ENCODE measurements at places on chromosomes 12 and 14.

DNA sequence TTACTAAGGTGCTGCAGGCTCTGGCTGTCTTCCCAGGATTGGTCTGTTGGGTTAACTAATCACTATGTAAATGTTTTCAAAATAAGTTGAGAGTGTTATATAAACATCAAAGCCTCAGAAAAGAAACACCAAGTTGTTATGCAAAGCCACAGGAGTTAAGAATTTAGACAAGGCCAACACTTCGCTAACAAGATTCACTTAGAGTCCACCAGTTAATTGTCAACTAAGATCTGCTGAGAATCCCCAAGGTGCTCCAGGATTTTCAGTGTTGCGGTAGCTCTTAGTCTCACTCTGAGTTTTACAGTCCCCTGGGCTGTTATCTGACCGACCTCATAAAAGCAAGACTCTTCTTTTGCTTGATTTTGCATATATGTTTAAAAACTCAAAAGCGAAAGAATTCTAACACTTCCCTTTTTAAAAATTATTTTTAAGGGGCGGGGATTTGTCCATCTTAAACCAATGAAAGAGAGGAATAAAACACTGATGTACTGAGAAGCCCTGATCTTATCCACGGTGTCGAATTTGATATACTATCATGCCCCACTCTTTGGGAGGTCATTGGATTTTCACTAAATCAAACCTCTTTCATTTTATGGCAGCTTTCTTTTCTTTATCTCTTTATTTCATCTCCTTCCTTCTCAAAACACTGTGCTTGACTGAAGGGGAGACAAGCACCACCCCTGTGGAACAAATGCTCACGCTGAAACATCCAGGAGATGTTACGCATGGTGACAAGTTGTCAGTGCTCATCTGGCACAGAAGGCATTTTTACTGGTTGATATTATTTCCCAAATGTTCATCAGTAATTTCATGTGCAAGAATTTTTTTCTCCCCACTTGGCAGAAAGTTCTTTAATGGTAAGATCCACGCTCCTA is 7.0 kb downstream of the NIN start:
- no peak for DNase-seq

DNA sequence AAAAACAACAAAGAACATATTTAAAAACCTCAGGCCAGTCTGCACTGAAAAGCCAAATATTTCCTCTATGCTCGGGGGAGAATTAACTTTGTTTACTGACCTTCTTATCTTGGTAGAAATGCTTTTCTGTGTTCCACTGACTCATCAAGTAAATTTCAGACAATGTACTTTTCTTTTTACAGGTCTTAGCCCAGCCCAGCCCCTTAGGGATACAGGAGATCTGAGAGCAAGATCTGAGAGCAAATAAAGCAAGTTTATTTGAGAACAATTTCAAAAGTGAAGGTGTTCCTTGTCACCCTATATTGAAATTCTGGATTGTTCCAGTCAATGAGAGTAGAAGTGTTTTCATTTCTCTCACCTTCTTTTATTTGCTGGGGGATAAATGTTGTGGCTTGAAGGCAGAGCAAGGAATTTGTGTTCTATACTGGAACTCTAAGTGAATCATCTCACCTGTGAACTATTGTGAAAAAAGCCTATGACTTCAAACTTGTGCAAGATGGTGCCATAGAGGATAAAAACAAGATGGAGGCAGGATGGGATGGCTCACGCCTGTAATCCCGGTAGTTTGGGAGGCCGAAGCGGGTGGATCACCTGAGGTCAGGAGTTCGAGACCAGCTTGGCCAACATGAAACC is 7.9 kb upstream of the GPRC5A start:
- no peak for DNase-seq

GRCh38 chr12:33438851-33439586 is 600 bp downstream of the SYT10 start:
- DNase-seq = no peak

GRCh38 chr14:67417633-67418032 is 5.7 kb upstream of the PLEK2 start:
- DNase-seq = no peak

- DNase-seq = no peak
Observed at GRCh38 chr12:32843528-32844095, 53.0 kb downstream of the PKP2 start.

DNA sequence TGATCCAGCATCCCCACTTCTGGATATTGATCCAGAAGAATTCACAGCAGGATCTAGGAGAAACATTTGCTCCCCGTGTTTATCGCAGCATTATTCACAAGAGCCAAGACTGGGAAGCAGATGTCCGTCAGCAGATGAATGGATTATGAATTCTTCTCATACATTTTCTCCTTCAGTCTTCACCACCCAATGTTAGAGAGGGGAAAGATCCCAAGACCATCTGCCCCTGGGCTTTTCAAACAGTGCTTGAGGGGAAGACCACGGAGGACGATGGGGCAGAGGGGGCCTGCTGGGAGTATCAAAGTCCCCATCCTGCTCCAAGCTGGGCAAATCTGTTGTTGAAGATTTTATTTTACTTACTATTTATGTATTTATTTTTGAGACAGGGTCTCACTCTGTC is 41.1 kb downstream of the SERPINA3 start:
- DNase-seq = no peak

DNA sequence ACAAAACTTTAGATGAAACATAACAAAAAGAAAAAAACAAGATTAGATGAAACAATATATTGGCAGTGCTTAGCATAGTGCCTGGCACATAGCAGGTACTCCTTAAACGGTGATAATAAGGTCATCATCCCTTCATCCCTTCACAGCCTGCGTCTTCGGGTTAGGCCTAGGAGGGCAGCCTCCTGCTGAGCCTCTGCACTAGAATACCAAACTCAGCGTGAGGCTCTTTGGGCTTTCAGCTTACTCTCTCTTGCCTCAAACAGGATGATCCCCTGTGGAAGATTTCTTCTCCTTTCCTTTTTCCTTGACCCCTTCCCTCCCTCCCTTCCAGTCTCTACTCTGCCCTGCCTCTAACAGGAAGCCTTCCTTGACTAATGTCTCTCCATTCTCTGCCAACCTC is 14.4 kb upstream of the FIGNL2 start:
- DNase-seq = no peak

GRCh38 chr12:6425590-6426531 is 18.9 kb upstream of the CD27 start:
- DNase-seq = no peak

DNA sequence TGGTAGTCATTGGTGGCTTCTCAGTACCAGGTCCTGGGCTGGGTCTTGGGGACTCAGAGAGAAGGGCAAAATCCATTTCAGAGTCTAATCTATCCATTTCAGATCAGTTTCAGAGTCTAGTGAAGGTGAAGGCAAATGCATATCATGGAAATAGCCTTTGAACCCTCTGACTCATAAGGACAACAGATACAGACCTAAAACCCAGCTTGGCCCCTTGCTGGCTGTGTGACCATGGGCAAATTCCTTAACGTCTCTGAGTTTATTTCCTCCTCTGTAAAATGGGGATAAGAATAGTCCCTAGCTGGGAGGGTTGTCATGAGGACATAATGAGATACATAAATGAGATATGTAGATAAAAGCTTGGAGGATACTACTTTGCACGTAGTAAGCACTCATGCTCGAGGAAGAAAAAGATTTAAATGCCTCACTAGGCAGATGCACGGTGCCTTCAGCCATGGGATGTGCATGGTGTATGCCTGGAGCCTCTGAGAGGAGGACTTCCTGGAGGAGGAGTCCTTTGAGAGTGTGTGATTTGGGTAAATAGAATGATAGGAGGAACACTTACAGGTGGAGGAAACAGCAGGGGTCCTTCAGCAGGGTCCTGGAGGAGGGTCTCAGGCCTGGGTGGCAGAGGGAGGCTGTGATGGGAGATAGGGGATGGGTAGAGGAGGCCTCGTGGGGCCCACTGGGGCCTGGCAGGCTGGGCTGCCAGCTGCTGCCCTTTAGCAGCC is 8.0 kb downstream of the DTX1 start:
- DNase-seq = no peak

DNA sequence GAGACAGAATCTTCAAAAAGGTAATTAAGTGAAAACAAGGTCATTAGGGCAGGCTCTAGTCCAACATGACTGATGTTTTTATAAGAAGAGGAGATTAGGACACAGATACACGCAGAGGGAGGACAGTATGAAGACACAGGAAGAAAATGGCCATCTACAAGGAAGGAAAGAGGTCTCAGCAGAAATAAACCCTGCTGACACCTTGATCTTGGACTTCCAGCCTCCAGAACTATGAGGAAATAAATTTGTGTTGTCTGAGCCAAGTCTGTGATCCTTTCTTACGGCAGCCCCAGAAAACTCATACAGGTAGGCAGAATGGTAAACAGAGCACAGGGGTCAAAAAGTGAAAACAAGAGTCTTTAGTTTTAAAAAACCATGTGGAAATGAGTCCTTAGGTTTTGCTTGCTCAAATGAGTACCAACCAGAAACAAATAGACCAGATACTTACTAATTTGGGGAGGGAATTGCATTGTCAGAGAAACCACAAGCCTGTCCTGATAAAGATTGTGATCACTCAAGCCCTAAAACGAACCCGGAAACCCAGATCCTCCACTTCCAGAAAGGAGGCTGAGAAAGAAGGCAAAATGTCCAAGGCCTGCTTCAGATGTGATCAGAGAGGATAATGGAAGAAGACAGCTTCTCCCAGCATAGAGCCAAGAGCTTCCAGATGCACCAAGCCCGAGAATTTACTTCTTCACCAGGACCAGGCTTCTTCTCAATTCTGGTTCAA is 93.9 kb downstream of the DUSP6 start:
- no peak for DNase-seq

DNA sequence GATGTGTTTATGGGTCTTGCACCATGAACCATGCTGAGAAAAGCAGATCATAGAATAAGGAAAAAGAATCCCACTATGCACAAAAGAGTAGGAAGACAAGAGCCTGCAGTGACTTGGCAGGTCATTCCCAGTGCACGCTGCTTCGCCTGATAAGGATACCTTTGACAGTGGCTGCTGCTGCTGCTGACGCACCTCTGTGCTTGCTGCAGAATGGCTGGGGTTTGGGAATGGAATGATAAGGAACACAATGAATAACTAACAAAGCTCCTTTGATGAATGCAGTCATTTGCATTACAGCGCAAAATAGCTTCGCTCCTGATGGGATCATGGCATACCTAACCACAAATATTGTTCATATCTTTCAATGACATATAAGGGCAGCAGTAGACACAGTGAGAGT is 278.7 kb downstream of the PDZRN4 start:
- DNase-seq = no peak

DNA sequence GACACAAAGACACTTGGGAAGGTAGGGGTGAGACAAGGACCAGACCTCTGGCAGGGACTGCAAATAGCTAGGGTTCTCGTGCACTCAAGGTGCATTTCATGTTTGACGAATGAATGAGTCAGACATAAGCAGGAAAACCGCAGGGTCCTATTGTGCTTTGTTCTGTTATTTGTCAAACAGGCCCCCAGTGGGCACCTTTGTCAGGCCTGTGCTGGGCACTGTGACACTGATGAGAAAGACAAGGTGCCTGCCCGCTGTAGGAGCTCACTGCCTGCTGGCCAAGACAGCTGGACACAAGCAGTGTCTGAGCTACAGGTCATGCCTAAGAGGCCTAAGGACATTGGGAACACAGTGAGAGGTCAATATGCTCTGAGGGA is 2.3 kb downstream of the OTUB2 start:
- DNase-seq = peak; percentile 30

DNA sequence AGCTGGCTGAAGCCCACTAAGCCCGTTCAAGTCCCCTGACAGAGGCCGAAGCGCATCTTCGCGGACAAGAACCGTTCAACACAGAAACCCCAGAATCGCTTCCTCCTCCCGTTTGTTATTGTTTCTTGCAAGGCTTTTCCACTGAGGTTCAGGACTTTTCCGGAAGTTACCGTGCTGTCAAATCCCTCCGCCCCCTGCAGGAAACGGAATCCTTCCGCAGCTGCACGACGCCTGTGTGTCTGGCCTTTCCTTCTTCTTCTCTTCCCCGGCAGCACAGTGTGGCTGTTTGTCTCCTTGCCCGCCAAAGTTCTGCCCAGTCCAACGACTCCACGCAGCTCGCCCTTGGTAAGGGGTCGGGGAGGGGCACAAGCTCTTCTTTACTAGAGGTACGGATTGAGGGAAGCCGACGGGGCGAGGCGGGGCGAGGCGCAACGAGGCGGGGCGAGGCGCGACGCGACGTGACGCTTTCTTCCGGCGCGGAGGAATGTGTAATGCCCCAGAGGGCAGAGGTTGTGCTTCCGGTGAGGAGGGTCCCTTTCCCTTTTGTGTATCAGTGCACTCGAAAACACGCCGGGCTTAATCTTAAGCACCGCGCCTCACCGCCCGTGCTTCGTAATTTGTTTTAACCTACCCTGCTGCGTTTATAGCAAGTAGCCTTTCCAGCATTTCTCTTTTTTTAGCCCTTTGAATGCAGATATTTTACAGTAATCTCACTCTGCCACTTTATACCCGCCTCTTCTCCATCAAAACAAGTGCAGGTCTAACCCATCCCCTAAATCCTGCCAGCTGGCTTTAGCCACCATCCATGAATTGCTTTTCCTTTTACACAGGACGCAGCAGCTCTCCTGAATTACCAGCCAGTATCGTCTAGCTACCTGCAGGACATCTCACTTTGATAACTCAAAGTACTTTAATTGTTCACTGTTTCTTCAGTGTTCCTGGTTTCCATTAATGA is at the start of gene KDM5A:
Gene KDM5A, minus strand, starts transcription at position 179 of the 955 bp plus-strand sequence. CDS start 229 bp downstream, outside the sequence.
- DNase-seq = peak; percentile 85

GRCh38 chr12:28114488-28114887 is 75.8 kb upstream of the CCDC91 start:
- DNase-seq = no peak

- DNase-seq = no peak
Observed at GRCh38 chr14:95197551-95197950, 40.2 kb upstream of the DICER1 start.

GRCh38 chr12:39145175-39145999 is 240.0 kb upstream of the CPNE8 start:
- DNase-seq = peak; percentile 58

DNA sequence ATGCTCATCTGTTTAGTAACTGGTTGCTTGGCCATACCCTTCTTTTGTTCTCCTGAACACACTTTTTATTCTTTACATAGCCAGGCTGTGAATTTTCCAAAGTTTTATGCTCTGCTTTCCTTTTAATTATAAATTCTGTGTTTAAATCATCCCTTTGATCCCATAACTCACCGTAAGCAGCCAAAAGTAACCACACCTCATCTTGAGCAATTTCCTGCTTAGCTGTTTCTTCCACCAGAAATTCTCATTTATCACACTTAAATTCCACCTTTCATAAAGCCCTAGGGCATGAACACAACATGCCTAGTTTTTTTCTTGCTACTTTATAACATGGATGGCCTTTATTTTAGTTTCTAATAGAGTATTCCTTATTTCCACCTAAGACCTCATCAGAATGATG is 510.7 kb downstream of the C12orf50 start:
- no peak for DNase-seq

GRCh38 chr14:46233786-46234185 is 417.8 kb downstream of the RPL10L start:
- DNase-seq = no peak

DNA sequence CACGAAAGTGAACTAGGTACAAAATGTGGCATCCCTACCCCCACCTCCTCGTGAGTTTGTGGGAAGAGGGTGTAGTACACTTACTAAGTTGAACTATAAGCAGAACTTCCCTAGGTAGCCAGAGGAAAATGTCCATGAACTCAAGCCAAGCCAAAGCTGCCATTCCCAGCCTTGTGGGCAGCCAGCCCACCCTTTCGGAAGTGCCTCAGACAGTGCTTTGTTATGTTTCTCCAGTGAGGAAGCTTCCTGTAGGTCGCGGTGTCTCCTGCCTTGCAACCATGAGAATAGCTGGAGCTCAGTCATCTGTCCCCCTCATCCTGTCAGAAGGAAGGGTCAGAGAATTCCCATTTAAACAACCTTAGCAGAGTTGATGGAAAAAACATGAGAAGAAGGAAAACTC is 266.9 kb downstream of the DUSP6 start:
- no peak for DNase-seq

- DNase-seq = no peak
Observed at GRCh38 chr12:69331909-69332684, 16.1 kb upstream of the LYZ start.
